Stimulated activated CD8-positive, alpha-beta memory T cell treated with anti-CD3 and anti-CD28 coated beads, Interleukin-15, amount 100 ng/mL, for 4 hours (primary cell): ENCODE measurements at places on chromosomes 6 and 20.
A peak's percentile ranks its signal among the peaks of the same experiment; 100 is the strongest.

GRCh38 chr6:152313542-152314482, 323.4 kb downstream of the SYNE1 start:
- DNase-seq: no peak

DNA sequence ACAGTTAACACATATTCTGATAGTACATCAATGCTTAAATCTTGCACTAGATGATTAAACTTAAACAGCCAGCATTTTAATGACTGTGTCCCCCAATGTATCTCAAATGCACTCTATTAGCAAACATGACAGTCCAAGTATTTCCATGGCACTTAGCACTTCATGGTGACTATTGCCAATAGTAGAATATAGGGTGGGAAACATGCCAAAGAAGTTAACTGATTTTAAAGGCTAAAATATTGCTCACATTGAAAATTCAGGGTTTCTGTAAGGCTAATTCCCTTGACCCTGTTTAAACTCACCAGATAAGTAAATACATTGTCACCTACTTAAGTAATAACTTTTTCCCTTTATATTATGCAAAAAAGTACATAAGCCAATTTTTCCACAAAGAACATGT, 266.9 kb downstream of the TBC1D32 start:
- no peak for DNase-seq

- no peak for DNase-seq
Measured at GRCh38 chr6:135870722-135871121, 19.2 kb downstream of the PDE7B start.

GRCh38 chr20:43666376-43667328, at the start of gene MYBL2:
MYBL2 (plus strand) TSS chr20:43667114; CDS start chr20:43667284, 170 bp downstream.
- peak; percentile 20 for DNase-seq

GRCh38 chr6:13515912-13516311, 28.5 kb upstream of the GFOD1 start:
- DNase-seq: no peak

- no peak for DNase-seq
Measured at GRCh38 chr6:144284478-144284782, 705 bp upstream of the UTRN start.

DNA sequence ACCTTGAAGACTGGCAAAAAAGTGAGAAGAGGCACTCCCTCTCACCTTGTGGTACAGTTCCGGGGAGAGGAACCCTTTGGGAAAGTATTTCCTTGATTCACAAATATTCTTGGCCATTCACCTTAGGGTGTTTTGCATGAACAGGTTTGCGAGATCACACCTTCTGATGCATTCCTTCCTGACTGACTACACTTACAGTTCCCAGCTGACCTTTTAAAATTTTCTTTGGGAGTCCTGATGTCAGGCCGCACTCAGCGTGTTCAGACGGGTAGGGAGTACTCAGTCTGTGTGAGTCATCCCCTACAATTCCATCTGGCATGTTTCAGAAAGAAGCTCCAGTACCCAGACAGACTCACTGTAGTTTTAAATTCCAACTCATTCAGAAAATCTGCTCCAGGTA, 1.7 kb downstream of the ADGRF4 start:
- no peak for DNase-seq

GRCh38 chr6:34829137-34829536, 37.3 kb downstream of the BLTP3A start:
- DNase-seq: no peak

DNA sequence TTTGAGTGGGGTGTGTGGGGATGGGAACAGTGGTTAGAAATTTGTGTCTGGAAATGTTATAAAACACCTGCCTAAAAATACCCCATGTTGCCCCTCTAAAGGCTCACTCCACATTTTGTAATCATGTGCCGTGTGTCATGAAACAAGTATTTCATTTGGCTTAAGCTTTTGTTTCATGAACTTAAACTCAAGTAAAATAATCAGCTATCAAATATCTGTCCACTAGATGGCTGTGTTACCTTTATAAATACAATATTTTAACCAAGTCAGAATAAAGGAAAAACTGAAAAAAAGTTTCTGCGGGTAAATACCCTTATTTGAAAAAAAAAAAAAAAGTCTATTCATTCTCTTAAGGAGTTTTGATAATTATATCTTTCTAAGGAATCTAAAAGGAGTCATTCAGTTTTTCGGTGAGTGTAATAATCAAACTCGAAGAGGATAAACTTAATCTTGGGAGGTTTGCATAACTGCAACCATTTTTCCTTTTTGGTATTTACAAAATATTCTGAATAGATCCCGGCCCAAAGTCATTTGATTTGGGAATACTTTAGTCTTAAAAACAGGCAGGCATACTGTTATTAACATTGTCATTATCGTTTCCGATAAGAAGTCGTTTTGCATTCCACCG, 29.9 kb upstream of the MTRF1L start:
- DNase-seq: no peak

DNA sequence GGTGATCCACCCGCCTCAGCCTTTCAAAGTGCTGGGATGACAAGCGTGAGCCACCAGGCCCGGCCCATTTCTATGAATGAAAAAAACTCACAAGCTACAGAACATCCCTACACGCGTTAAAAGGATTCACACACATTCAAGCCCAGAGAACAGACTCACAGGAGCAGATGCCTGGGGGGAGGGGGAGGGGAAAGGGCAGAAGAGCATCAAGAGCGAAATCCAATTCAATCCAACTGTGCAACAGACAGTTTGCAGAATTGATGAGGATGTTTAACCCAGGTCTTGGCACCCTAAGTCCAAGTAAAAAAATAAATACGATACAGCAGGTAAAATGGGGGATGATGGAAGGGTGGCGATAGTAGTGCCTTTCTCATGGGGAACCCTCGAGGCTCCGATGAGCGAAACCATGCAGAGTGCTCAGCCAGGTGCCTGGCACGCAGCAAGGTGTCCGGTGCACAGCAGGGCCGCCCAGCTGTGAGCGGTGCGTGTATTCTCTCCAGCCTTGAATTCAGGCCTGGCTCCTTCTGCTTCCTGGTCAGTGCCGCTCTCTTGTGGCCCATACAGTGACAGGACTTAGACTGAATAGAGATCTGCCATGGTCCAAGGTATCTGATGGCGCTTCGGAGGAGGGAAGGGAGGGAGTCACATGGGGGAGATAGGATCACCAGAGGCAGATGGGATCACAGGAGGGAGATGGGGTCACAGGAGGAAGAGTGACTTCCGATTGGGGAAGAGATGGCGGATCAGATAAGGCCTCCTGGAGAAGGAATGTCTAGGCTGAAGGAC, 35.4 kb upstream of the ANGPT4 start:
- DNase-seq: no peak

- DNase-seq: no peak
Measured at GRCh38 chr6:160791459-160791858, 89.4 kb downstream of the PLG start.
